Fibroblast of upper back skin (primary cell): ENCODE measurements at places on chromosomes 1 and 21.

DNA sequence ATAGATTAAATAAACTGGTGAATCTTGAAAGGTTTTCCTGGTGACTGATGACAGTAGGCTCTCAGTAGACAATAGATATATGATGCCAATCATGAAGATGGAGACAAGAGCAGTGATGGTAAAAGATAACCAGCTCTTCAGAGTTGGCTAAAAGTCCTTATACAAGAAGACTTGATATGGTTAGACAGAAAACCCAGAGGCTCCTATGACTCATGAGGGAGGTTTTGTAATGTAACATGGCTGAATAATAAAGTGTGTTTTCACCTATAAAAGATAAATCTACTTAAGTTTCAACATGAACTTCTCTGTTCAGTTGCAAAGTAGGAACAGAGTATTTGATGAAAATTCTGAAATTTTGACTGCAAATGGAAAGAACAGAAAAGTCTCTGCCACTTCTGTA lies 12.7 kb upstream of the CRNN start:
- no peak for DNase-seq

DNA sequence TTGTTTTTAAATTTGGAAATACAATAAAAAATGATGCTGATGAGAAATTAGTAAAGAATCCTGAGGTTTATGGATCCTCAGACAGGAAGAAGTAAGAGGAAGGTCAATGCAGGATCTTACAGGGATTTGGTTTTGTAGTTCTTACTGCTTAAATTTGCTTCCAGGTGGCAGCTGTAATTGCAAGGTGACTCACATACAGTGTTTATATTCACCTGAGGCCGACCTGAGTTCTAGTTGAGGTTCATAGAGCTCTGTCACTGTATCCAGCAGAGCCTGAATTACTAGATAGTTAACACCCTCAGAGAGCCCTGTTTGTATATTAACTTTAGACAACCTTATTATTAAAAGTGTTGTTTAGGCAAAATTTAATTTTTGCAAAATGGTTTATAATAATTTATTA lies 1.4 kb upstream of the WDR26 start:
- DNase-seq, result no peak

DNA sequence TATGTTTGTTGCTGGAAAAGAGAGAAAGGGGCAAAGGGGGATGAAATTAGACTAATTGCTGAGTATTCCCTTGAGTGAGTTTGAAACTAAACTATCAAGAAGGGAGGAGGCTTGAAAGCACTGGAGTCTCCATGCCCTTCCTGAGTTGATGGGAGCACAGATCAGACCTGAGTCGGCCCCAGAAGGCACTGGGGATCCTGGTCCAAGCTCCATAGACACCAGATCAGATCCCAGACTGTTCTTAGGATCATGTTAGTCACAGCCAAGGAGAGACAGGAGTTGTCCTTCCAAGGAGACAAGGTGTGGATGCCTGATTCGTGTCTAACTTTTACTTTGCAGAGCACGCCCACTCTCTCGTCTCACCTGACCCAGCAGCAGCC lies 152.3 kb downstream of the NR5A2 start:
- no peak for DNase-seq

DNA sequence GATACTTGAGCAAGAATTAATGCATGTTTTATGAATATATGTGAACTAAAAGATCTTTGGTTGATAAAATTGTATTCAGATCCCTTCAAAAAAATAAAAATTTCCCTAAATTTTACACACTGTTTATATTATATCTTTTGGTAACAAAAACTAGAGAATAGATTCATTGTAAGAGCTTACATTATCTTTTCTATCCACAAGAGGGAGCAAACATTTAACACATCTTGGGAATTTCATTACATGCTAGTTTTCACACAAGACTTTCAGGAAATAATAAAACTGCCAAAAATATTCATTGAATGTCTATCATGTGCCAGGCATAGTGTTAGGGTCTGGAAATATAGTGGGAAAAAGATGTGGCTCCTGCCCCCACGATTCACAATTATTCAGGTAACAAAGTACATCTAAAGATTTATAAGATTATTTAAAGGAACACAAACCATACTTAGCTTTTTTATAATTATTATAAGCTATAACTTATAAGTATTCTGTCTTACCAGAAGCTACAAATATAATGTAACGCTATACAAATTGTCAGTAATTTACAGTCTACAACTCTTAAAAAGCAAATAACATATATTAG lies 30.6 kb downstream of the FAF1 start:
- DNase-seq, result peak; percentile 34

GRCh38 chr1:177311586-177311985 lies 140.8 kb downstream of the BRINP2 start:
- no peak for DNase-seq

DNA sequence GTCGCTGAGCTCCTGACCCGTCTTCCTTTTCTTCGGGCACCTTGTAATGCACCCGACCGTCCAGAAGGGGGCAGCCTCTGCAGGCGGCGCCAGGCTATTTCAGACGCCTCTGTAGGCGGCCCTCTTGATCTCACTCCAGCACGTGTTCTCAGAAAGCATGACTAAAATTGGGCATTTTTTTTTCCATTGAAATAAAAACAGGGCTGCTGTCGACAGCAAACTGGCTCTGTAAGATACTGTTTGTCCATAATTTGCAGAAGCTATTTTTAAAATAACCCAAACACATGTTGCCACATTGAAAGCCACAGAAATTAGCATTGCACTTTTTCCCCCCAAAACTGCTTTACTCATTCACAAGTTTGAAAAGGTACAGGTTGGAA lies 78.0 kb downstream of the STUM start:
- DNase-seq, result peak; percentile 54

- peak; percentile 66 for DNase-seq
These were observed 2.2 kb downstream of the JUN start for GRCh38 chr1:58781541-58782177.

DNA sequence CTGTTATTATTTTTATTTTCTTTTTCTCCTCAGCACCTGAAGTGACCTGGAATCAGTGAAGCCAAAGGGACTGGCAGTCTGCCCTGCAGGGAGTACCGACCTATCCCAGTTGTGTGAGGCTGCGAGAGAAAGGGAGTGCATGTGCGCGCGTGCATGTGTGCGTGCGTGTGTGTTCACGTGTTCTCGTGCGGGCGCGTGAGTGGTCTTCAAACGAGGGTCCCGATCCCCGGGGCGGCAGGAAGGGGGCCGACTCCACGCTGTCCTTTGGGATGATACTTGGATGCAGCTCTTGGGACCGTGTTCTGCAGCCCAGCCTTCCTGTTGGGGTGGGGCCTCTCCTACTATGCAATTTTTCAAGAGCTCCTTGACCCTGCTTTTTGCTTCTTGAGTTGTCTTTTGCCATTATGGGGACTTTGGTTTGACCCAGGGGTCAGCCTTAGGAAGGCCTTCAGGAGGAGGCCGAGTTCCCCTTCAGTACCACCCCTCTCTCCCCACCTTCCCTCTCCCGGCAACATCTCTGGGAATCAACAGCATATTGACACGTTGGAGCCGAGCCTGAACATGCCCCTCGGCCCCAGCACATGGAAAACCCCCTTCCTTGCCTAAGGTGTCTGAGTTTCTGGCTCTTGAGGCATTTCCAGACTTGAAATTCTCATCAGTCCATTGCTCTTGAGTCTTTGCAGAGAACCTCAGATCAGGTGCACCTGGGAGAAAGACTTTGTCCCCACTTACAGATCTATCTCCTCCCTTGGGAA lies 123.3 kb downstream of the PRDM2 start:
- no peak for DNase-seq

DNA sequence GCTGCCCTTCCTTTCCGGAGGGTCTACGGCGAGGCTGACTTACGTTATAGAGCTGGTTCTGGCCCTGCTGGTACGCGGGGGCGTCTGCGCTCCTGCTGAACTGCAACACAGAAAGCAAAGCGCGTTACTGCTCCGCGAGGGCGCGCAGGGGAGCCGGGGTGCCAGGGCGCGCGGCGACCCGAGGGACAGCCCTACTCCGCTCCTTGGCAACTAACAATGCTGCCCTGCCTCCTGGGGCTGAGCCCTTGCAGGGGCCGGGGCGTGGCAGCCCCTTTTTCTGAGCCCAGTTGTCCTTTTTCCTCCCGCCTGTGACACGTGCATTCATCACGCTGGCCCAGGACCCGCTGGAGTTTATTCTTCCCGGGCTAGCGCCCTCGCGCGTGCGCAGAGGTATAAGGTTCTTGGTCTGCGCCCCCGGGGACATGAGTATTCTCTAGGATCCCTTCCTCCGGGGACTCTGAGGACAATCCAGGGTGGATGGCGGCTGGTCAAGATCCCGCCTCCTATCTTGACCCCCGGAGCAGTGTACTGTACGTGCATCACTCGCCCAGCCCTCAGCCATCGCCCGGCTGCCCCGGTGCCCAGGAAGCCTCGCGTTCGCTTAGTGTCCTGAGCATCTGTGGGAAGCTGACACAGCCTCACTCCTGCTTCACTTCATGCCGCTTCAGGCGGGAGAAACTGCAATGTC lies 78.9 kb downstream of the CD247 start:
- DNase-seq, result peak; percentile 26

- no peak for DNase-seq
These were observed 36.0 kb downstream of the RRP1 start for GRCh38 chr21:43825242-43825935.

DNA sequence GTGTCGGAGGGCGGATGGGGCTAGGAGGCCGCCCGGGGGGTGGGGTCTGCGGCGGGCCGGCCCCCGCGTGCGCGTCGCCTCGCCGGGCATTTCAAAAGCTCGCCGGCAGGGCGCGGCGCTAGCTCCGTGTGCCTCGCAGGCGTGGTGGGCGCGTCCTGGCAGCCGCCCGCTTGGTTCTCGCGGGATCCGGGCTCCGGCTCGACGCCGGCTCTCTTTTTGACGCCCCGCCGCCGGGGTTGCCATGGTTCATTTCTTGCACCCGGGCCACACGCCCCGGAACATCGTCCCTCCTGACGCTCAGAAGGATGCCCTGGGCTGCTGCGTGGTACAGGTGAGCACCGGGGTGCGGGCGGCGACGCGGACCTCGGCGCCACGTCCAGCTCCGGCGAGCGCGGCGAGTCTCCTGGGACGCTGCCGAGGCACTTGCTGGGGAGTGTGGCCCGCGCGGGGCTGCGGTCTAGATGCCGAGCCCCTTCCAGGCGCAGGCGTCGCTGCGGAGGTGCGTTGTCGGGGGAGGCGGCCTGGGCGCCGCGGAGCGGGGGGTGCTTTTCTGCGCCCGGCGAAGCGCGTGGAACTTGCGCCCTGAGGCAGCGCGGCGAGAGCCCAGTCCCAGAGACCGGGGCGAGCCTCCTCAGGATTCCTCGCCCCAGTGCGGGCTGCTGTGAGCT lies at the start of gene ZYG11A:
Gene ZYG11A (plus strand): TSS at position 118 of the 668 bp plus-strand sequence. CDS start 124 bp downstream, at position 242.
- peak; percentile 73 for DNase-seq

- no peak for DNase-seq
These were observed 213.4 kb downstream of the USP25 start for GRCh38 chr21:15943009-15943666.

- DNase-seq, result peak; percentile 46
These were observed 64.2 kb downstream of the ACOT7 start for GRCh38 chr1:6329396-6329795.

DNA sequence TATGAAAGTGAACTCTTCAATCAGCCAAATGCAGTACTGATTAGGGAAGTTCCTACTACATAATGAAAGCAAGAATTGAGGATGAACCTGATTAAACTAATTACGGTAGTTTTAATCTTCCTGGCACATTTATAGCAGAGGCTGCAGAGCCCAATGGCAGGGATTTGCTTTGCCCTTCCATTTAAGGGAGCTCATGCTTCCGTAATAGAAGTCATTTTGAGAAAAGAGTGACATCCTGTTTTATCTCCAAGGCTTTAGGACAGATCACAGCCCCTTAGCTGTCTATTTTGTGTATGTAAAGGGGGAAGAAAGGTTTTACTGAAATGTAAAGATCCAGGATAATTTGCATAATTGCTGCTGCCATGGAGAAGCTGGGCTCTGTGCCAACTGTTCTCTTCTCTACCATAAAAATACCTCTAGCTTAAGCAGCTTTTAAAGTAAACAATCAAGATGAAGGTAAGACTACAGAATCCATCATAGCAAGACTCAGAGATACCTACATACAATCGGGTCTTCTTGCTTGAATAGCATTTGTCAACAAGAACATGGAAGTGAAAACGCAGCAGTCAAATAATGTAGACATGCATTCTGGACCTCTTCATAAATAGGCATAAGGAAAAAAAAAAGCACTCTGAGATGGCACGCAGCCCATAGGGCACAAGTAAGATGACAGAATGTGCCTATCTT lies 62.5 kb downstream of the ASH1L start:
- peak; percentile 35 for DNase-seq
